SW 1271 (cell line): ENCODE measurements at places on chromosomes 4 and X.

DNA sequence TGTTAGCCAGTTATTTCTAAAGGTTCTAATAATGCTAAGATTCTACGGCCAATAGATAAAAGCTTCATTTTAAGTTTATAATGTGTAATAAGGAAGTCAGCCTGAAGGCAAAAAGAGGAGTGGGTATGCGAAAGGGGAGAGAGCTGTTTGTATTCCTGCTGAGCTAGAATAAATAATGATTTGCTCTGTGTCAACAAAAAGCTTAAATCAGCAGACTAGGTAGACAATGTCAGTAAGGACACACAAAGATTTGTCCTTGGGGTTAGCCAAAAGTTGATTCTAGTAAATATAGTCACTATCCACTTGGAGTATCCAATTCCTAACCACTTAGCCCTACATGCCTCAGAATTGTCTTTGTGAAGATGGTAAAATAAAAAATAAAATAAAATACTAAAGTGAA is 90.3 kb upstream of the GRIA3 start:
- DNase-seq, result no peak

DNA sequence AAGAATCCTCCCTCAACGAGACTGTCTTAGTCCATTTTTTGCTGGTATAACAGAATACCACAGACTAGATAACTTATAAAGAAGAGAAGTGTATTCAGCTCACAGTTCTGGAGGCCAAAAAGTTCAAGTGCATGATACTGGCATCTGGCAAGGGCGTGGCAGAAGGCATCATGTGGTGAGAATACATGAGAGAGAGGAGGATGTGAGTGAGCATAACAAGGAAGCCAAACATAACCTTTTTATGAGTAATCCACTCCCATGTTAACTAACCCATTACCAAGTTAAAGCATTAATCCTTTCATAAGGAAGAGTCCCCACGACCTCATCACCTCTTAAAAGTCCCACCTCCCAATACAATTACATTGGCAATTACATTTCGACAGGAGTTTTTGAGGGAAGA is 504.6 kb downstream of the IQCM start:
- DNase-seq, result no peak

GRCh38 chr4:11073621-11074051 is 355.1 kb downstream of the HS3ST1 start:
- no peak for DNase-seq

- DNase-seq, result peak; percentile 42
These were observed 1.6 kb downstream of the SLC49A3 start for GRCh38 chr4:687048-687970.

GRCh38 chrX:125378205-125378604 is 58.5 kb downstream of the TEX13C start:
- DNase-seq, result no peak

DNA sequence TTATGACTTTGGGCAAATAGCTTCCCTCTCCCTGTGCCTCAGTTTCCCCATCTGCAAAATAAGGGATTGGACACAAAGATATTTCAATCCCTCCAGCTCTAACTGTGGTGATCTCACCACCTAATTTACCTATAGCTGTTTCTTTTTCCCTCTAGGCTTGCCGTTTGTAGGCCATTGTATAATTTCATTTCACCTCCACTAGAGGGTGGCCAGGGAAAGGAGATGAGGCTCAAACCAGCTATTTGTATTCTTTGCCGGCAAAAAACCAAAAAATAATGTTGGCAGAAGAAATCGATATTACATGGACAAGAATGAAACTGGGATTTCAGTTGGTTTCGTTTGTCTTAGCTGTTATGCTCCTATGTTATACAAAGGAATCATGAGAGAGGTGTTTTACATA is 36.1 kb upstream of the DOCK11 start:
- peak; percentile 0 for DNase-seq

DNA sequence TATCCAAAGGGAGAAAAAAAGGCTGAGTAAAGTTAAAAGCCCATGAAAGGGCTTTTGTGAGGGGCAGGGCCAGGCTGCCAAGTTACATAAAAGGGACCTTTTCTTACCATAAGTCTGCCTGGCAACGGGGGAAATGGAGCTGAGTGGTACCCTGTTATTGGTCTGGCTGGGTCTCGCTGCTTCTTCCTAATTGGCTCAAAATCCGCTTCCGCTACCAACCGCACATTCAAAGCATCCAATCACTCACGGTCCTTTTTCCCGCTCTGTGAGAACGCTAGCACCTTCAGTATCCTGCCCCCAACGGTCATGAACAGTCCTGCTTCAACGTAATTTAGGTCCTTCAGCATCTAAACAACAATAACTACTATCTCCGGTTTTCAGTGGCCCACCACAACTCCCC is 611 bp downstream of the TEX11 start:
- no peak for DNase-seq

- no peak for DNase-seq
These were observed 99.6 kb downstream of the UGT8 start for GRCh38 chr4:114698231-114698630.

DNA sequence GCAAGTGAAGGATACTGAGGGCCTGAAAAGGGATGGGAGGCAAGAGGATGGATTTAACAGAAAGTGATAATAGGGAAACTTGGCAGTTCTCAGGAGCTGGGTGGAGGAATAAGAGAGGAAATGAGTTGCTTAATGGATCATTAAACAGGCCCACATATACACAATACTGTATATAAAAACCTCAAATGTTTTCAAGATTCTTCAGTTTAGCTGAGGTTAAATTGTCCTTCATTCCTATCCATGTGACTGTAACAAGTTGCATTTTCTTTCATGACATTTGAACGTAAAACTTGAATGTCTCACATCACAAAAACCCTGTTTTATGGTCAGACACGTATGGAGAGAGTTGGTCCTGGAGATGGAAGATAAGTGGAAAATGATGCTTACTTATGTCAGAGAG is 76.5 kb upstream of the PLAC8 start:
- no peak for DNase-seq

DNA sequence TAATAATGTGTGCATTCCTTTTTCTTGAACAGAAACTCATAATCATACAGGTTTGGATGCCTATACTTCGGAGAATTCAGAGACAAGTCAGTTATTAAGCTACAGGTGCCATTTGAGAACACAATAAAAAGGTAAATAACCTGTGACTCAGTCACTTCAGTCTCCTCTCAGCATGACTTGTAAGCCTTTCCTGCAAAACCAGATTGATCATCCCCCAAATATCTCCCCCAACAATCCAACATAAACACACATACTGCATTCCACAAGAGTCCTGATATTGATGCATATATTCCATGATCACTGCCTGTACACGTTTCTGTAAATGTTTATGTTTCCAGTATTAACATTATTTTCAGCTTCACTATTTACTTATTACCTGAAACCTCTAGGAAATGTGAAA is 110.8 kb downstream of the PWWP3B start:
- DNase-seq, result no peak

- DNase-seq, result no peak
These were observed 86.1 kb downstream of the FMR1NB start for GRCh38 chrX:148067285-148067684.

- DNase-seq, result no peak
These were observed 2.8 kb downstream of the NKX6-1 start for GRCh38 chr4:84496331-84496705.

GRCh38 chr4:172740434-172740833 is 428.2 kb upstream of the GALNT7 start:
- no peak for DNase-seq

DNA sequence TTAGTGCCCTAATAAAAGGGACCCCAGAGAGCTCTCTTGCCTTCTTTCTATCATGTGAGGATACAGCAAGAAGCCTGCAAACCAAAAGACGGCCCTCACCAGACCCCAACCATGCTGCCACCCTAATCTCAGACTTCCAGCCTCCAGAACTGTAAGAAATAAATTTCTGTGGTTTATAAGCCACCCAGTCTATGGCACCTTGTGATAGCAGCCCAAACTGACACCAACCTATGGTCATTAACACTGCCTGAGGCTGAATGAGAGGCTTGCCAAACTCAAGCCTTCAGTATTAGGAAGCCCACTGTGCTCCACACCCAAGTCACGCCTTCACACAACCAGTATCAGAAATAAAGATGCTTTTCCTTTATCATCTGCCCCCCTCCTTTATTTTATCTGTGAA is 127.3 kb upstream of the KLF3 start:
- no peak for DNase-seq

DNA sequence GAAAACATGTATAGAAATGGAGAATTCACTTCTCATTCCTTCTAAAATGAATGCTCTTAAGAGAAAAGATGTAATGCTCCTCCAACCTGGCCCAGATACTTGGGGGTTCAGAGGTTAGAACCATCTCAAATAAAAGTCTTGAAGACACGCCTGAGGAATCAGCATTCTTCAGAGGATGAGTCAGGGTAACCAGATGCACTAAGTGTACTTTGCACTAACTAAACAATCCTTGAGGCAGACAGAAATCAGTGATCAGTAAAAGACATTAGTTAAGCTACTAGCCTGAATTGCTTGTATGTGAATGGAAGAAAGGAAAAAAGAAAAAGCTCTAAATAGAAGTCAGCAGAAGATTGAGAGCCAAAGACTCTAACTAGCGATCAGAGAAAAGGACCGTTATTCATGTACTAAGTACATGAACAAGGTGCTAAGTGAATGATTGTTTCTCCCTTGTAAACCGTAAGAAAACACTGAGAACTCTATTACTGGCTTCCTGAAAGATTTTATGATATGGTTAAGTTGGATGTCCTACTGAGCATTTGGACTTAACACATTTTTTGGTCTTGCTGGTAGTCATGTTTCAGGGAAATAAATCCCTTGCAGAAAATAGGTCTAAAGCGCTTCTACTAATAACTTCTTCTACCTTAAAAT is 738.3 kb downstream of the STPG2 start:
- DNase-seq, result no peak

- no peak for DNase-seq
These were observed 48.1 kb downstream of the LUZP4 start for GRCh38 chrX:115337491-115338144.

GRCh38 chr4:145283909-145284308 is 103.5 kb upstream of the OTUD4 start:
- DNase-seq, result no peak

DNA sequence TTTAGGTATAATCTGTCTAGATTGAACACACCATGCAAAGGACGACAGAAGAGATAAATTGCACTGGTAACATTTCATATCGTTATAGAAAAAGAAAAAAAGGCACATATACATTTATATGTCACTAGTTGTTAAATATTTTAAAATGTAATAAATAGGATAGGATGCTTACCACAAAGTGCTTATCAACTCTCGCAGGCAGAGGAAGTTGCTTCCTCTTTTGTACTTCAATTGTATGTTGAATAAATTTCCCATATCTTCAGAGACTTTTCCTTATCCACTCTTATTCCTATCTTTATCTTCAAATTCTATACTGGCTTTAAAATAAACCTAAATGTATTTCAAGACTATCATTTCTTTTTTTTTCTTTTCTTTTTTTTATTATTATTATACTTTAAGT is 163.3 kb upstream of the SPOCK3 start:
- DNase-seq, result no peak

- no peak for DNase-seq
These were observed 417.6 kb upstream of the MAOA start for GRCh38 chrX:43238461-43238945.

DNA sequence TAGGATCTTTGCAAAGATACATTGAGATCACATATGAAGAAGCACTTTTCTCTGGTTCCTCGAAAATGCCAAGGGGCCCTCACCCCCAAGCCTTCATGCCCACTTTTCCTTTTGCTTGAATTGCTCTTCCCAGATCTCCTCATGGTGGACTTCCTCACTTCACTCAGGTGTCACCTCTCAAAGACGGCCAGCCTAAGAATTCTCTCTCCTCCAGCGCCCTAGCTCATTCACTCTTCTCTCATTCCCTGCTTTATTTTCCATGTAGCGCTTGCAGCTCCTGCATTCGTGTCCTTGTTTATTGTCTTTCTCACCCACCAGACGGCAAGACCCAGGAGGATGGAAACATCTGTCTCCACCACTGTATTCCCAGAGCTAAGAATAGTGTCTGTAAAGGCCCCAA is 32.9 kb downstream of the CCKAR start:
- DNase-seq, result no peak

- no peak for DNase-seq
These were observed 92.1 kb downstream of the SCFD2 start for GRCh38 chr4:53273726-53274125.

DNA sequence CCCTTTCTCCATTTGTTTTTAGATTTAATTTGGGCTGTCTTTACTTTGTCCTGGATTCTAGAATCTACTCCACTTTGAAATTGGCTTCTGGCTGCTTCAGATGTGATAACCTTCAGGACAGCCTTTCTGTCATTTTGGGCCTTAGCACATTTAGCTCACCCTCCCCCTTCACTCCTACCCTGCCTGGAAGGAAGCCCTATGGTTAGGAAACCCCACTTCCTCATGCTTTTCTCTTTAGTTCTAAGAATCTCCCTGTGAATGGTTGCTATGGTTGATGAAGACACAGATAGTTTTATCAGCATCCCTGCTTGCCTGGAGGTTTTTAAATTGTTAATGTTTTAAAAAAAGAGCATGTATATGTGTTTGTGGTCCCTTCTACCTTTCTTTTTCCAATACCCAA is 100.7 kb upstream of the PTPN13 start:
- no peak for DNase-seq

DNA sequence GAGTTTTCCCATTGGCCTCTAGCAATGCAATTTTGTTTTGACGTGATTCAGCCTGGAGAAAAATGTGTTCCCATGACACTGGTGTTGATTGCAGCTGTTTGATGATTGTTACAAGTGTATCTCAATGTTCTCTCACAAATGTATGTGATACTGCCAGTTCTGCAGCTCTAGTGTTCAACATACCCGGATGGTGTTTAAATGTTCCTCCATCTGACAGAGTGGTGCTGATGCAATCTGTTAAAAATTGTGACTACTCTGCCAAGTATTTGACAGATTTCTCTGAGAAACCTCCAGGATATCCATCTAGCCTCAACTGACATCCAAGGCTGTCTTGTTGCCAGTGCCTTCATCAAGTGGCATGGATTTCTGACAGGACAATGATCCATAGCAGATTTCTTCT is 657.2 kb upstream of the DIAPH2 start:
- DNase-seq, result no peak

DNA sequence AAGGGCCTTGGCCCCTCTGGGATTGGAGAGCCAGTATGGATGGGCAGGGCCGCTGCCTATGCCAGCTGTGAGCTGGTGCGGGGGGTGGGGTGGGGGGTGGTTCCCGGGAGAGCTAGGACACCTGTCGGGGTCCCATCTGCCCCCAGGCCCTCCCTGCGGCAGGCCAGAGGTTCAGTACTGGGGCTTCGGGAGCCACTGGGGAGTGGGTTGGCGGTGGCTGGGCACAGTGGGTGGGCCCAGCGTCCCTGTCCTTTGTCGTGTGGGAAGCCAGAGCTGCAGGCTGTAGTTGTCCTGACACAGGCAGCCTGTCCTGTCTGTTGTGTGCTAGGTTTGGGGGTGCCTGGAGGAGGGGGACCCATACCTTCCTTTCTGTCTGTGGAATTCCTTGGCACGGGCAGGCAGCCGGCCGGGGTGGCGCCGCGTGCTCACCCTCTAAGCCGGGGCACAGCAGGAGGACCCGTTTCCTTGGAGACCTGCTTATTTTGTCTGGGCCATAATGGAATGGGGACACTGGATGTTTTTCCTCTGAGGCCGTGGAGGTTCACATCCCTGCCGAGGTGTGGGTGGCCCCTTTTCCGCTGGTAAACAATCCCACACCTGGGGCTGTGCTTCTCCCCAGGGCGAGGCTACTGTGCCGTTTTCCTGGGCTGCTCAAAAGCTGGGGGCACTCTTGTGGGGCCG is 14.8 kb downstream of the DOK7 start:
- DNase-seq, result no peak

- DNase-seq, result no peak
These were observed 107.1 kb upstream of the ADRA2C start for GRCh38 chr4:3659131-3659530.

- DNase-seq, result no peak
These were observed 97.2 kb upstream of the MAD2L1 start for GRCh38 chr4:120163895-120164294.

- DNase-seq, result peak; percentile 12
These were observed 70.9 kb downstream of the HTT start for GRCh38 chr4:3145234-3145924.
